ENCODE measurements at places on chromosomes 11 and 22.

DNA sequence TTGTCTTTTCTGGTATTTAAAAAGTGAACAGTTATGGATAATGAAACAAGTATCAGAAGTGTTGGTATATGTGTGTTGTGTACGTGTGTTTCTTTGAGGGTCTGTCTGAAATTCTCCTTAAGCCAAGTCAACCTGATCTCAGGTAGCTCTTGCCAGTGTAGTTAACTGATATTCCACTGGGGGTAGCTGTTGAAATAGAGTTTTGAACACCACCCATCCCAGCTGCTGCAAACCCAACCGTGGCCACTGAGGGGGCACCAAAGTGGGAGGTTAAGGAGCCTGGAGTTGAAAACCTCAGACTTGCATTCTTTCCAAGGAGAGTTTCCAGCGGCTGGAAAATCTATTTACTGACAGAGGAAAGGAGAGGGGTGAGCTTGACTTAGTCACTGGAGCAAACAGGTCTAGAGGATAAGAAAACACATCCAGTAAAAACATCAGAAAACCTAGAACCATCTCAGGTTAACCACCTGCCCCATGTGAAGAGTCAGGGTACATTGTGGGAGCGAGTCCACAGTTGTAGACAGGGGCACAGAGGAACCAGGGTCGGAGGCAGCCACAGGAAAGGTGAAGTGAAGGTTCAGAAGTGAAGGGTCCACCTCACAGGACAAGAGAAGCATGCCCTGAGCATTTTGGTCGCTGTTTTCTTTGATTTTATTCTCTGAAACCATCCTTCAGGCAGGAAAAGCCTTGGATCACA, 8.8 kb upstream of the CUL5 start:
- DNase-seq, result peak; percentile 7

DNA sequence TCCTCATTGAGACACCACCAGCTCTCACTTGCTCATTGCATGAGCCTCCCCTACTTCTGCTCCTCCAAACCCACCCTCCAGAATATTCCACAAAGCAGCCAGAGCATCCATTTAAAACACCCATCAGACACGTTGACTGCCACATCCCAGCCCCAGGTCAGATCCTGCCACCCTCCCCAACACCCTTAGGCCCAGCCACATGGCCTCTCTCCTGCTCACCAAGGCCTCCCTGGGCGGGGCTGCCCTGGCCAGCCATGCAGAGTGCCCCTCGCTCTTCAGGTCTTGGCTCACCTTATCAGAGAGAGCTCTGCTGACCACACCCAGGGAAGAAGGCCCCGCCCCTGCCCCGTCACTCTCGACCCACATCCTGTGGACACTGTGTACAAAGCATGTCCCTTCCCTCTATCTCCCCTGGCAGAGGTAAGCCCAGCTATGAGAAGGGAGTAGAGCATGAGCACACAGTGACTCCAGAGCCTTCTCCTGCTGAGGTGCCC, 106.8 kb downstream of the MICAL3 start:
- DNase-seq, result no peak

GRCh38 chr22:42955848-42956247, 59.1 kb downstream of the PACSIN2 start:
- no peak for DNase-seq

DNA sequence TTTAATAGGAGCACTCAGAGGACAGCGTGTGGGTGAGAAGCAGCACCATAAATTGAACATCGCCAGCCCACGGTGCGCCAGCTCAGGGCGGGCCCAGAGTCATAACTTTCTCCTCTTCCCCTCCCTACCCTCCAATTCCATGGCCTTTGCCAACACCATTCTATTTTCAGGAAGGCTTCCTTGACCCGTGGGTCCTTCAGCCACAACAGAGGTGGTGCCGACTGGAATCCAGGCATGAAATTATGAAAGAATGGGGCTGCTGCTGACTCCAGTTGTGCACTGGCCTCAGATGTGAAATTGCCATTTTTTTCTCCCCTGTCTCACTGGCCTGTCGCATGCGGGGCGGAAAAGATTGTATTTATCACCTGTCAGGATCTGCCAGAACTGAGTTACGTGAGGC, 345.9 kb downstream of the MIAT start:
- DNase-seq, result no peak

- peak; percentile 67 for DNase-seq
Observed at GRCh38 chr22:49975543-49976389, 15.2 kb downstream of the PIM3 start.

DNA sequence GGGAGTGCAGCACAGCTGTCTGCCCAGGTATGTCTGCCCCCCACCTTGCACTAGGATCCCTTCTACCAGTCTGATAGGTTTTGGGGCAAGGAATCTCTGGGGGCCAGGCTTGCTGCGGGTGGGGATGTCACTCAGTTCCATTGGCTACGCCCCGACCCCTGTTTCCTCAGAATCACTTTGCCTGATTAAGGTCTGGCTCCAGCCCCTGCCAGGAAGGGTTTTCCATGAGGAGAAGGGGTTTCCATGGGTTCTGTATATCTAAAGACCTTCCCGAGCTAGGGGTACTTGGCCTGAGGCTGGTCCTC, 14.0 kb downstream of the OTOG start:
- no peak for DNase-seq

DNA sequence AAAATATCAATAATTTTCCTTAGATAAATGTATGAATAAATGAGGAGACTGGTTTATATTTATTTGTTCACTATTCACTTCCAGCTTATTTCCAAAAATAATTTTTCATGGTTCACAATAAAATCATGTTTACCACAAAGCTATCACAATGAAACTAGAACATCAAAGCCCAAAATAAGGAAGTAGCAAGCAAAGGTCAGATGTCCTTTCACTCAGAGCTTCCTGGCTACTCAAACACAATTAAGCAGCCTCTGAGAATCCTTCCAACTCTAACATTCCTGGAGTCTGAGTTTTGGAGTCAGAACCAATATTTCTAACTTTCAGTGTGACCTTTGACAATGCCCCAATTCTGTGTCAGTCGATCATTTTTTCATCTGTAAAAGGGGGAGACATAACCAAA, 527.0 kb downstream of the SOX6 start:
- no peak for DNase-seq

- DNase-seq, result no peak
Observed at GRCh38 chr11:46315783-46316563, 31.3 kb upstream of the DGKZ start.

- no peak for DNase-seq
Observed at GRCh38 chr11:20973940-20974559, 304.7 kb downstream of the NELL1 start.

DNA sequence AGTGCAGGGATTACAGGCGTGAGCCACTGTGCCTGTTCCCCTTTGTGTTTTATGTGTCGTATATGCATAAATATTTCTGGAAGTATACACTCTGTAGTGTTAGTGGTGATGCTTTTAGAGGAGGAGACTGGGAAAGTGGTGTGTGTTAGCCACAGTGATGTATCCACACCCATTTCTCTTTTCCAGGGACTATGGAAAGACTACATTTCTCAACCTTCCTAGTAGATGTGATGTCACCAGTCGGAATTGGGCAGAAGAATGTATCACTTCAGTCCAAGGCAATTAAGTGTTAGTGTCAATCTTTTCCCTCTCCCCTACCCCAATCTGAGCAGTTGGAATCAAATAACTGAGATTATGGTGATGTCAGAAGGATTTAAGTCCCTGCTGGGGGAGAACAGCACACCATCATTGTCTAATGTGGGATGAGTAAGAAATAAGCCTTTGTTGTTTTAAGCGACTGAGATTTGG, 5.8 kb upstream of the ATG16L2 start:
- no peak for DNase-seq

- DNase-seq, result no peak
Observed at GRCh38 chr11:65060913-65061408, 2.6 kb upstream of the NAALADL1 start.

GRCh38 chr22:49392247-49392646, 435.4 kb downstream of the BRD1 start:
- no peak for DNase-seq

DNA sequence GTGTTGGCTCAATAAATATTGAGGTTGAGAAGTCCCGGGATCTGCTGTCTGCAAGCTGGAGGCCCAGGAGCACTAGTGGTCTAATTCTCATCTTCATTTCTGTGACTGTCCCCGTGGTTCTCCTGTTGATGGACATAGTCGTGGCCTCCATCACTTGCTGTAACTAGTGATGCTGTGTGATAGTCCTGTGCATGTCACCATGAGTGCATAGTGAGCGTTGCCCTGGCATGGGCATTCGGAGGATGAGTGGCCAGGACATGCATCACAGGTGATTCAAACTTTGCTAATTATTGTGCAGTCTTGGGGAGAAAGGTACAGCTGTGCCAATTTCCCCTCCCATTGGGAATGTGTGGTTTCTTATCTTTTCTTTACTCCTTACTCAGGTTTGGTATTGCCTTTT, 902.2 kb downstream of the BRD1 start:
- DNase-seq, result no peak

- DNase-seq, result peak; percentile 88
Observed at GRCh38 chr11:727859-728748, 19.2 kb upstream of the TALDO1 start.

DNA sequence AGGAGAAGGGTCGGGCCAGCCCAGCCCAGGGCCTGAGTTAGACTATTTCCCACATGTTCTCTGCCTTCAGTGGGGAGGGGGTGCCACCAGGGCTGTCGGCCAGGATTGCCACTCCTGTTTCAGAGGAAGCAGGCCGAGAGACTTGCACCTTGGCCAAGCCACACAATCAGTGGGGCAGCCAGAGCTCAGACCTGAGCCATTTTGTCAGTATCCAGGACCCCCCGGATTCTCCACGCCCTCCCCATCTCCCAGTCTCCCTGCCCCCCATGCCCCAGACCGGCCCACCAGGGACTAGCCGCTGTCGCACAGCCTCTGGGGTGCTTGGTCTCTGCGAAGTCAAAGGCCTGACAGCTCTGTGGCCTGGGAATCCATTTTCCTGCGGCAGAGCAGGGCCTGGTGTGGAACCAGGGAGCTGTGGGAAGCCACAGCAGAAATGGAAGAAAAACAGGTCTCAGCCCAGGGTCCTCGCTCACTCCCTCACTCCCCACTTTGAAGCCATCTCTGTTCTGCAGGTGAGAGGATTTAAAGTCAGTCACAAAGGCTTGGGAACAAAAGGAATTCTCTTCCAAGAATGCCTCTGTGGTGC, 25.5 kb upstream of the MGAT3 start:
- DNase-seq, result no peak

DNA sequence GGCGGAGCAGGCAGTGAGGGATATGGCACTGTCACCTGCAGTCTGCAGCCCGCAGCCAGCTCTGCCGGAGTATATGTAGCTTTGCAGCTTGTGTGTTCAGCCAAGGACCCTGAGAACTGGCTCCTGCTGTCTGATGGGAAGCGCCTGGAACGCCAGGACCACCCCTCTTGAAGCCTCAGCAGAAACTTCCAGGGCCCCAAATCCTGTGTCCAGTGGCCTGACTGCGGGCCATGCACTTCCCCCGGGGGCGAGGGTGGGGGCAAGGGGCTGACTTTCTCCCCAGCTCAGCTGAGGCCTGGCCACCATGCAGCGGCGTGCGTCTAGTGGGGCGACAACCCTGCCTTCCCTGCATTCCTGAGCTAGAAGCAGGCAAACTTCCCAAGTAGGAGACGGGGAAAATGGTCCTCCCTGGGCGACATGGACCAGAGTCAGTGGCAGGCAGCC, 32.3 kb downstream of the PISD start:
- no peak for DNase-seq

DNA sequence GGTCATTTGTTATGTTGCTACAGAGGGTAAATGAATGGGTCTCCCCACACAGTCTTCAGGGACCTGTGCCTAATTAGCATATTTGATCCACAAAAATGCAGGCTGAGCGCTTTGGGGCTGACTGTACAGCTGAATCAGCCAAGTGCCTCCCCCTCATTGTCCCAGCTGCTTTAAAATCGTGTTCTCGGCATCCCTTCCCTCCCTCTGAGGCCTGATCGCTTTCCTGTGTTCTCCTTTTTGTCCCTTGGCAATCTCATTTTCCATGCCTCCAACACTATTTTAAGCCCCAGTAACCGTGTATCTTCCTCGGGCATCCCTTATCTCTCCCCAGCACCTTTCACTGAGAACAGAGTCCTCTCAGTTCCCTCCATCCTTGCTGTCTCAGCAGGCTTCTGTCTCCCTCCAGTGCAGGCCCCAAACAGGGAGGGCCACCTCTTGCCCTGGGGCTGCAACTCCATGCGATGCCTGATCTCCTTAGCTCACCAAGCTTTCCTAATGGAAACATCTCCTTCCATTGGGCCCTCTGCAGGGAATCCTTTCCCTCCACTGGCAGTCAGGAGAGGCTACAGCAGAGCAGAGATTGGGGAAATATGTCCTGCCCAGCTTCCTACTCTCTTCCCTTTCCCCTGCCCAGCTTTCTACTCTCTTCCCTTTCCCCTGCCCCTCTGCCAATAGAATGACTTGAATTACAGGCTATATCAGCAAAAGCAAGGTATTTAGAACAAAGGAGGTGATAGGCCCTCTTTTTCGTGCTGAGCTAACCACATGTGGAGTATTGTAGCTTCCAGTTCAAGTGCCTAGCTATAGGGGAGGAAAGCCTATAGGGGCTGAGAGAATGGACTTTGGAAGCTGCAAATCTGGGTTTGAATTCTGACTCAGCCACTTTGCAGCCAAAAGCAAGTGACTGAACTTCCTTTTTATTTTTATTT, 13.8 kb downstream of the UQCR10 start:
- no peak for DNase-seq

DNA sequence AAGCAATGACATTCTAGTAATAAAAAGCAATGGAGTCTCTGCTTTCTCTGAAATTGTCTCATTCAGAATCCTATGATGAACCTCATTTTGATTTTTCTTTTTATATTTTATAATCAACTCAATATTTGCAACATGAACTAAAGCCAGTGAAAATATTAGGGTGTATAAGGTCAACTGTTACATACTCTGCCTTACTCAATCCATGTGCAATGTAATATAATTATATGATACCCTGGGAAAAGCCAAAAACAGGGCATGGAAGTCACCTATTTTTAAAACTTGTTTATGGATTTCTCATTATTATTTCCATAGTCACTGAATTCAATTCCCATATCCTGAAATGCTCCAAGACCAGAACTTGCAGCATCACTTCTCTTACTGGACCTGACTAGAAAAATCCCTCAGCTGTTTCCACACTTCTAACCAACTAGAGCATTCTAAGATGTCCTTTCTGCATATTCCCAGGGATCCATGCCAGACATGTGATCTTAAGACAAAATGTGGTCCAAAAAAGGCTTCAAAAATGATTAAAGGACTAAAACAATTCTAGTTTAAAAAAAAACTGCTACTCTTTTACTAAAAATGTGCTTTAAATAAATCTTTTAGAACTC, 97.3 kb downstream of the GUCY1A2 start:
- DNase-seq, result no peak

DNA sequence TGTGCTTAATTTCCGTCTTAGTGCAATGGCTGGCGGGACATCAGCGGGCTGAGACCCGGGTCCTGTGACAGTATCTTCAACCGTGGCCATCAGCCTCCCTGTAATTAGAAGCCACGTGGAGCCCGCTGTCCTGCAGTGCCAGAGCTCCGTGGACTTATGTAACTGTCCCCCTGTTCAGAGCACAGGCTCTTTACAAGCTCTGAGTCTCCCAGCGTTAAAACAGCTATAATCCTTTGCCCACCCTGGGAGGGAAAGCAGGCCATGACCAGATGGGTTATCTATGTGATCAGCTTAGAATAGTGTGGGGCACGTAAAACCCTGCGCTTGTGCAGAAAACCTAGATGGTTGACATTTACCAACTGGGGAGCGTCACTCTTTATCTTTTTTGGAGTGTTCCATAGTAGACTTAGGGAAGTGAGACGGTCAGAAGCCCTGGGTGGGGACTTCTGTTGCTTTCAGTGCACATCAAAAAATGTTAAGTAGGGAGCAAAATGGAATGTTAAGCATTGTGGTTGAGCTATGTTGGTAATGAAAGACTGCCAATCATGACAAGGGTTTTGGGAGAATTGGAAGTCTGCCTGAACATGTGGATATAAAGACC, 103.5 kb upstream of the CADM1 start:
- DNase-seq, result no peak

- no peak for DNase-seq
Observed at GRCh38 chr11:65776710-65777141, 4.0 kb downstream of the AP5B1 start.

Measured in stimulated activated CD4-positive, alpha-beta T cell treated with anti-CD3 and anti-CD28 coated beads, Interleukin-2, amount 100 ng/mL, for 24 hours (primary cell).